ENCODE measurements at places on chromosomes 2 and 18.

DNA sequence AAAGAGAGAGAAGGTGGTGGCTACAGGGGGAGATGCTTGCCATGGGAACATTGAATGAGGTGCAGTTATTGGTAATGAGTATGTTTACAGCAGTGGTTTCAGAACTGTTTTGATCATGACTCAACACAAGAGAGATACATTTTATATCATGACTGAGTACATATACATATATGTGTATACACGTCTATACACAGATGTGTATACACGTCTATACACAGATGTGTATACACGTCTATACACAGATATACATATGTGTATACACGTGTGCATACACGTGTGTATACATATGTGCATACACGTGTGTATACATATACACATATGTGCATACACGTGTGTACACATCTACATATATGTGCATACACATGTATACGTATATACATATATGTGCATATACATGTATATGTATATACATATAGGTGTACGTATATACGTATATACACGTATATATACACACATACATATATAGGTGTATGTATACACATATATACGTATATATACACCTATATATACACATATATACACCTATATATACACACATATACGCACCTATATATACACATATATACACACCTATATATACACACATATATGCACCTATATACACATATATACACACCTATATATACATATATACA lies 518.5 kb downstream of the TSN start:
- DNase-seq, result no peak

DNA sequence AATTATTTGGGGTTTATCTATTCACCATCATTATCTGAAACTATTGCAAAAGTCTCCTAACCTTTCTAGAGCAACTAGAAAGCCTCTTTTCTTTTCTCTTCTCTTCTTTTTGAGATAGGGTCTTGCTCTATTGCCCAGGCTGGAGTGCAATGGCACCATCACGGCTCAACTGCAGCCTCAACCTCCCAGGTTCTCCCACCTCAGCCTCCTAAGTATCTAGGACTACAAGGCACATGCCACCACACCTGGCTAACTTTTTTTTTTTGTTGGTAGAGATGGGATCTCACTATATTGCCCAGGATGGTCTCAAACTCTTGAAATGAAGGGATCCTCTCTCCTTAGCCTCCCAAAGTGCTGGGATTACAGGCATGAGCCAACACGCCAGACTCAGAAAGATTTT lies 24.5 kb upstream of the XPO1 start:
- no peak for DNase-seq

DNA sequence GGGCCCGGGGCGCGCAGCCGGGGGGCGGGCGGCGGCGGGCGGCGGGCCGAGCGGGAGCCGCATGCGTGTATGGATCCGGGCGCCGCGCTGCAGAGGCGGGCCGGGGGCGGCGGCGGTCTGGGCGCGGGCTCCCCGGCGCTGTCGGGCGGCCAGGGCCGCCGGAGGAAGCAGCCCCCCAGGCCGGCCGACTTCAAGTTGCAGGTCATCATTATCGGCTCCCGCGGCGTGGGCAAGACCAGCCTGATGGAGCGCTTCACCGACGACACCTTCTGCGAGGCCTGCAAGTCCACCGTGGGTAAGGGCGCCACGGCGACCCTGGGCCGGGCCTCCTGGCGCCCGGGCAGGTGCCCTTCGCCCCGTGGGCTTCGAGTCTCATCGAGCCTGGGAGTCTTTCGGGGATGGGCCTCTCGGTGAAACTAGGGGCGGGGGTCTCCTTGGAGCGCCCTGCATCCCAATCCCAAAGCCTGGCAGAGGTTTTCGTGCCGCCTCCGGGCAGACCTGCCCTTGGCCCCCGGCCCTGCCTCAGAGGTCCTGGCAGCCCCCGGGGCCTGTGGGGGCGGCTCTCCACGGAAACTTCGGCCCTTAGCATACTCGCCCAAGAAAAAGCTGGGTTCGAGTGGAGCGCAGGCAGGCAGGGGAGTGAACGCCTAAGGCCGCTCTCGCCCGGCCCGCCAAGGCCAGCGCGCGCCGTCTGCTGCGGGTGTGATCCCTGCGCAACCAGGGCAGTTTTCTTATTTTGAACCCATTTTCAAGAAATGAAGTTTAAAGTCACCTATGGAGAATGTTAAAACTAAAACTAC lies 622 bp downstream of the RAB12 start:
- DNase-seq, result no peak

DNA sequence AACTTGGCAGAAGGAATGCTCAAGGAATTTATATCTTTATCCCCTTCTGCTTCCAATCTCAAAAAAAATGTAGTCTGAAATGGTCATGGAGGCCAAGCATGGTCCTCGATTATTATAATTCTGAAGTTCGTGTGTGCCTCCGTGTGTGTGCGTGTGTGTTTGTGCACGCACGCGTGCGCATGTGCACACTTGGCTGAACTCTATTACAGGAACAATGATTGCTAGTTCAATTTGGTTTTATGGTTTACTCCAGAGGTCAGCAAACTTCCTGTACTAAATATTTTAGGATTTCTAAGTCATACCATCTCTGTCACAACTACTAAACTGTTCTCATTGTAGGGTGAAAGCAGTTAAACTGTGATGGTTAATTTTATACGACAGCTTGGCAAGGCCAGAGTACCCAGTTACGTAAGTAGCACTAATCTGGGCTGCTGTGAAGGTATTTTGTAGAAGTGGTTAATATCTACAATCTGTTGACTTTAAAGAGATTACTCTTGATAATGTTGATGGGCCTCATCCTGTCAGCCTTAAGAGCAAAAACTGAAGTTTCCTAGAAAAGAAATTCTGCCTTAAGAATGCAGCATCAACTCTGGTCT lies 5.8 kb upstream of the MARCHF7 start:
- no peak for DNase-seq

GRCh38 chr18:73340135-73340977 lies 472.6 kb upstream of the NETO1 start:
- DNase-seq, result peak; percentile 20

DNA sequence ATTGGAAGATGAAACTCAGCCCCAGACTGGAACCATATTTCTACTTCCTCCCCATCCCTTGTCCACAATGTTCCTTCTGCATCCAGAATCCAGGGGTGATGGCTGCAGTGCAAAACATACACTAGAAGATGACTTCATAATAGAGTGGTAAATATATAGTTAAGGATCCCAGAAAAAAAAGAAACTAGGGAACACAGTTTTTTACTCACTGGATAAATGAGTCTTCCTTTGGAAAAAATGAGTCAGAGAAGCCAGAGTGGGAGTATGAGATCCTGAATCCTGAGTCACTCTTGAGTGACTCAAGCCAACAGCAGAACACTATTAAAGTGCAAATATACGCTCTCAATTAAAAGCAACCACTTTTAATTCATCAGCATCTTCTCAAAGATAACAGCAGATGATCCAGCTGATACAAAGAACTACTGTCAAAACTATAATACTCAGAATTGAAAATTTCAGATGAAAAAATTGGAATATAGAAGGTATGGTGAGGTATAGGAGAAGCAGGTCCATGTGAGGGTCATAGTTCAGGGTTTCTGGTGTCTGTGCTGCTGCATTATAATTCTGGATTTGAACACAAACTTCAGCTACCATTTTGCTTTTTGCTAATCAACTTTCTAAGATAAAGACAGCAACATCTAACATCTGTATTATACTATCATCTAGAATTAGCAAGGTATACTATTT lies 987.2 kb upstream of the CDH2 start:
- DNase-seq, result peak; percentile 97

- no peak for DNase-seq
These were observed 99.6 kb upstream of the SNTG2 start for GRCh38 chr2:851078-851477.

GRCh38 chr2:156437272-156437930 lies 1.2 kb downstream of the GPD2 start:
- DNase-seq, result peak; percentile 11

Data from fibroblast of upper back skin (primary cell).